ENCODE measurements at places on chromosomes 4 and X. TPM values are rescaled to one million over a fixed set of nuclear protein-coding genes. Genes with fewer than 3 reads are reported as not detected.
A peak's percentile ranks its signal among the peaks of the same experiment; 100 is the strongest.

- H3K4me3 ChIP-seq = peak overlapping the region; percentile 63
- H3K27ac ChIP-seq = peak overlapping the region; percentile 85
- H3K36me3 ChIP-seq = no peaks in the 10 kb centered on the region
- DNase-seq = no peak
- peaks cover 20% of the 10 kb centered on the region for H3K4me1 ChIP-seq
- no peaks in the 10 kb centered on the region for H3K27me3 ChIP-seq
Observed at GRCh38 chr4:123587983-123588494, 191.4 kb downstream of the SPRY1 start.

- H3K4me1 ChIP-seq = peaks cover 29% of the 10 kb centered on the region
- H3K27me3 ChIP-seq = no peaks in the 10 kb centered on the region
- no peaks in the 10 kb centered on the region for H3K36me3 ChIP-seq
- H3K4me3 ChIP-seq = peak overlapping the region; percentile 83
Observed at GRCh38 chr4:39046249-39046648, 14.0 kb upstream of the TMEM156 start.

DNA sequence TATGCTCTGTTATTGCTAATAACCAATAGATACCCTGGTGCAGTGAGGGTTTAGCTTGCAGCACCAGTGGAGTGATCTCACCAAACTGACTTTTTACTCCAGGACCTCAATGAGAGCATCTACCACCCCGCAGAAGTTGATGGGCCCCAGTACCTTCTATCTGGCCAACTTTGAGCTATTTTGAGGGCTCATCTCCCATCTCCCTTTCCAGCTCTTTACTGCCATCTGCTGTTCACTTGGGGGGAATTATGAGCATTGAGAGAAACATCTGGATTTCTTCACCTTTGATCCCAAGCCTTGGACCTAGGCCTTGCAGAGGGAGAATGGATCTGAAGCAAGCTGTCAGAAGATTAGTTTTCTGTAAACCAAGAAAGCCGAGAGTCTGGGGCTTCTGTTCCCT is 143.6 kb downstream of the TMEM164 start:
- no peak overlapping the region for H3K4me3 ChIP-seq
- no peak for DNase-seq
- H3K27me3 ChIP-seq = no peaks in the 10 kb centered on the region
- no peak overlapping the region for H3K27ac ChIP-seq

GRCh38 chrX:55057675-55058249 is 17.1 kb upstream of the PAGE2B start:
- peaks cover 11% of the 10 kb centered on the region for H3K27me3 ChIP-seq
- H3K4me1 ChIP-seq = peaks cover 18% of the 10 kb centered on the region
- DNase-seq = peak; percentile 61

GRCh38 chr4:148162991-148163390 is 279.2 kb downstream of the NR3C2 start:
- H3K27ac ChIP-seq = no peak overlapping the region
- no peaks in the 10 kb centered on the region for H3K4me1 ChIP-seq
- DNase-seq = no peak
- no peak overlapping the region for H3K4me3 ChIP-seq
- no peaks in the 10 kb centered on the region for H3K36me3 ChIP-seq

DNA sequence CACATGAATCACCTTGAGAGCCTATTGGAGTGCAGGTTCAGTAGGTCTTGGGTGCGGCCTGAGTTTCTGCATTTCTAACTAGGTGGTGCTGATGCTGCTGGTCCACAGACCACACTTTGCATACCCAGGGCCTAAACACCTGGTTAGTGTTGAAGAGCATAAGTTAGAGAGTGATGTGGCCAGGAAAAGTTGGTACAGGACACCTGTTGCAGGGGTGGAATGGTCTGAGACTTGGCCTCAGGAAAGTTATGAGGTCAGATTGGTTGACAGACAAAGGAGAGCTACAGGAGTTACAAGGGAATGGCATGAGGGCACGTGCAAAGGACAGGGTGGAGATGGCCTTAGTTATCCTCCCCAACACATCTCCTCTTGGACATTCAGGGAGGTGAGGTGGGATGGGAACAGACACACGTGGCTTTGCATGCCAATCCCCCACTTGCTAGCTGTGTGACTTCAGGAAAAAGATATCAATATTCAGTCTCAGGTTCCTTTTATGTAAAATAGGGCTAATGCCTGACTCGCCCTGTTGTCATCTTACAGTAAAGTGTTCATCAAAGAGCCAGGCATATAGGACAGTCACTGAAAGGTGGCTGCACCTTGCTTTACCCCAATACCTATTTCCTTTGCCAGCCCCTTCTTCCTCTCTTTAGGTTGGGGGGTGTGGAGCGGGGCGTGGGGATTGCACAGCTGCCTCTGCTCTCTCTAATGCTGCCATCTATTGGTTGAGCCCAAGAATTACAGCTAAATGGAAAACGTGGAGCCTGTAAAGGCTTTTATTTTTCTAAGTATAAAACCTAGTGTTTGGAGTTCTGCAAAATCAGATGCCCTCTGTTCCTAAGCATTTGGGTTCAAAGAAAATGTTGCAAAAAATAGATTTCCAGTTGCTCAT is 47.5 kb downstream of the ATG4A start:
- H3K27me3 ChIP-seq = no peaks in the 10 kb centered on the region
- DNase-seq = no peak
- H3K4me1 ChIP-seq = no peaks in the 10 kb centered on the region
- no peak overlapping the region for H3K4me3 ChIP-seq

DNA sequence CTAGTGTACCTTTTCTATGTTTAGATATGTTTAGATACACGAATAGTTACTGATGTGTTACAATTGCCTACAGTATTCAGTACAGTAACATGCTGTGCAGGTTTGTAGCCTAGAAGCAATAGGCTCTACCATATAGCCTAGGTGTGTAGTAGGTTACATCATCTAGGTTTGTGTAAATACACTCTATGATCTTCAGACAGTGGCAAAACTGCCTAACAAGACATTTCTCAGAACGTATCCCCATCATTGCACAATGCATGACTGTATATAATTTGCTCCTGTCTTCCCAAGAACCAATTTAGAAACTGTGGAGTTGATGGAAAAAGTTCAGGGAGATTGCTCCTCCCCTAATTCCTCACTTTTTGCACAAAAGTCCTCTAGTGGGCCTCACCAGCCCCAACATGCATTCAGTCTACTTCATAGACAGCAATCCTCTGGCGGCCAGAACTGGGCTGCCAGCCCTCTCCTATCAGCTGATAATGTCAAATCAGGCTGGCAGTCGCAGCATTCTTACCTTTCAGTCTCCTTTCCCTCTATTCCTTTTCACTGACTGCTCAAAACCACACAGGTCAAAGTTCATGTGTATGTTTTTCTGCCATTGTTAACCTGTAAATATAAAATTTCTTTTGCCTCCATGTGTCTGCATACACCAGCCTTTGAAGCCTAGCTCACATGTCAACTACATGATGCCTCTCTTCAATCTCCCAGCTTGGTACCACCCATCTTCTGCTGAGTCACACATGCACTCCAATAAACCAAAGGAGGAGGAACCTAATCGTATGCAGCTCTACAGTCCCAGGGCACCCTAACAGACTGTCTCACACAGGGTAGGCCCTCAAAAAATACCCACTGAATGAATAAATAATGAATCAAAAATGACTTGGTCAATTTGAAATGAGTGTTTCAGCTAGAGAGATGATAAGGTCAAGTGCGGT is 32.0 kb downstream of the BCLAF3 start:
- DNase-seq = no peak
- no peak overlapping the region for H3K4me3 ChIP-seq
- H3K27me3 ChIP-seq = no peaks in the 10 kb centered on the region
- no peaks in the 10 kb centered on the region for H3K36me3 ChIP-seq

DNA sequence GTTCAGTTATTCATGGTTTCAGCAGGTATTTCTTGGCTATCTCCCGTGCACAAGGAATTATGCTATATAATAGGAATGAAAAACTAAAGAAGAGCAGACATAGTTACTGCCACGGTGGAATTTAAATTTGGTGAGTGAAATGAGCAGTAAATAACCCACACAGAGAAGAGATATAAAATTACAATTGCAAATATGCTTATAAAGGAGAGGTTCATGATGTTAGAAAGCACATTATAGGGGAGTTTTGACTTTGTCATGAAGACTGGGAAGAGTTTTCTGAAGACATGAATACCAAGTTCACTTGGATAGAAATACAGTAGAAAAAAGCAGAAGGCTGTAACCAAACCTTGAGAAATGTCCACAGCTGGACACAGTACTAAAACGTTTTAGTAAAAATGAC is 712.0 kb upstream of the AADAT start:
- no peak overlapping the region for H3K4me3 ChIP-seq
- no peak for DNase-seq
- H3K27ac ChIP-seq = no peak overlapping the region
- no peaks in the 10 kb centered on the region for H3K36me3 ChIP-seq

DNA sequence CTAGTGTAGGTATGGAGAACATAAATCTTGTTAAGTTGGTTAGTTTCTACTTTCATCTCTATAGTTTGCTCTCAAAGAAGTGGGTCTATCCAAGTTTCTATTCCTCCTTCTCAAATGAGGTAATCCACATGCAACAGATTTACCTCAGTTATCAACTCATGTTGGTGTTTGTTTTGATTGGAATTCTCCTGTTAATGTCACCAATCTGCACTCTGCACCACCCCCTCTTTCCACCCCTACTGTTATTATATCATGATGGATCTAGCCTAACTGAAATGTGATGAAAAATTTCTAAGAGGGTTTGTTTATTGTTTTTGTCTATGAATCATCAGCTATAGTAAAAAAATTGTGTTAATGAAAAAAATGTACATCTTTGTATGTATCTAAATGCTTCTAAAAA is 66.1 kb downstream of the AGTR2 start:
- H3K27ac ChIP-seq = no peak overlapping the region
- no peak for DNase-seq
- no peaks in the 10 kb centered on the region for H3K36me3 ChIP-seq
- H3K4me3 ChIP-seq = no peak overlapping the region
- no peaks in the 10 kb centered on the region for H3K4me1 ChIP-seq

DNA sequence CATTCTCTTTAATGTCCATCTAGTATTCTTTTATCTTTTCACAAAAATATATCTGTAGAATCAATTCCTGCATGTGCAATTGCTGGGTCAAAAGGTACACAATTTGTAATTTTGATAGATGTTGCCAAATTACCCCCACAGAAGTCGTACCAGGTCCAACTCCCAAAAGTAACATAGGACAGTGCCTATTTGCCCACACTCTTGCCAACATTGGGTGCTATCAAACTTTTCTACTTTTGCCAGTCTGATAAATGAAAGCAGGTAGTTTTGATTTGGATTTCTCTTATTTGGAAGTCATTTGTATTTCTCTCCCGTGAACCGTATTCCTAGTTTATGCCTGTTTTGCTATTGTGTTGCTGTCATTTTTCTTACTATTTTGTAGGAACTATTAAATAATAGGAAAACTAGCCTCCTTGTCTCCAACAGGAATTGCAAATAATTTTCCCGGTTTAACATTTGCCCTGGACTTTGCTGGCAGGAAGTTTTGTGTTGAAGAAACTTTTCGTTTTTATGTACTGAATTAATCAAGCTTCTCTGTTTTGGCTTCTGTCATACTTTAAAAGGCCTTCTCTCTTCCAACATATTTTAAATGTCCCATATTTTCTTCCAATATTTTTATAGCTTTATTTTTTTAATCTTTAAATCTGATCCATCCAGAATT is 33.1 kb downstream of the ZNF275 start:
- H3K4me3 ChIP-seq = no peak overlapping the region
- H3K27me3 ChIP-seq = no peaks in the 10 kb centered on the region
- H3K27ac ChIP-seq = no peak overlapping the region
- H3K36me3 ChIP-seq = no peaks in the 10 kb centered on the region

DNA sequence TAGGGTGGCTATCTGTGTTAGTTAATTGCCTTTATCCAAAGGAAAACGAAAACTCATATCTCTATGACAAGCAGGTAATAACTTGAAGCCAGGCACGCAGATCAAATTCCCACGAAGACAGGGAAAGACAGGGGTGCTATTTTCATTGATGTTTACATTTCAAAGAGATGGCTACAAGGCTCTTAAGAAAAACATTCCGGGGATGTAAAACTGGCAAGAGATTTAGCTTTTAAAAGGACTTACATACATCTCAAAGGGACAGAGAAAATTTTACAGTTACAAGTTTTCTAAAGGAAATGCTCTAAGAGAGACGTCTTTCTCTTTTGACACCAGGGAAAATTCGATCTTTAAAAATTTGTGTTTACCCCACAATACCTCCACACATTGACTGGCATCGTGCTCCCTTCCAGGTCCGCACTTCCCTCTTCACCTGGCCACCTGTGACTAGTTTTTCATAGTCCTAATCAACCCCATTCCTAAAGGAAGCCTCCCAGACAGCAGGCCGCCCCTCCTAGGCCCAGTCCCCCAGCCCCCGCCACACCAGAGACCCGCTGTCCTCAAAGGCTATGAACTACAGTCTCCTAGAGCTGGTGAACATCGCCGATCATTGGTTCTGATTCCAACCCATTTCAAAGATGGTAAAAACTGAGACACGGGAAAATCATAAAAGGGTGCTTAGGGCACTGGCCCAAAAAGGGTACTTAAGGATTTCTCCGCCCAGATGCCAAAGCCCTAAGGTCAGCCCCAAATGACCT is 649 bp upstream of the ARAF start:
- H3K36me3 ChIP-seq = peaks cover 13% of the 10 kb centered on the region
- no peaks in the 10 kb centered on the region for H3K27me3 ChIP-seq
- H3K4me1 ChIP-seq = peaks cover 30% of the 10 kb centered on the region
- peak overlapping the region; percentile 91 for H3K4me3 ChIP-seq

- DNase-seq = no peak
- H3K27me3 ChIP-seq = no peaks in the 10 kb centered on the region
- peaks cover 52% of the 10 kb centered on the region for H3K4me1 ChIP-seq
- peaks cover 4% of the 10 kb centered on the region for H3K36me3 ChIP-seq
- H3K27ac ChIP-seq = peak overlapping the region; percentile 76
Observed at GRCh38 chr4:16893141-16893651, 5.2 kb downstream of the LDB2 start.

Gene PRSS48
- total RNA-seq = not detected

Measured in natural killer cell treated with Interleukin-12 subunit alpha and Interleukin-12 subunit beta and Interleukin-15 and Interleukin-18, amount 100 ng/mL, for 72 hours (primary cell).